ENCODE measurements at places on chromosomes 13 and 19. TPM values are rescaled to one million over a fixed set of nuclear protein-coding genes. Genes with fewer than 3 reads are reported as not detected.

The CD79A gene
- 0.61 TPM for total RNA-seq

The CGB5 gene
- total RNA-seq, result not detected

The MADCAM1 gene
- 1.7 TPM for total RNA-seq

The CEACAM20 gene
- total RNA-seq, result not detected

The ZNF490 gene
- 4.6 TPM for total RNA-seq

The LPAR6 gene
- 36.6 TPM for total RNA-seq

The COX7A1 gene
- total RNA-seq, result 273 TPM

The ZNF416 gene
- 4.5 TPM for total RNA-seq

The PLEKHF1 gene
- total RNA-seq, result 9.1 TPM

The ATP8B3 gene
- total RNA-seq, result 0.80 TPM

The PNMA8B gene
- total RNA-seq, result 2.5 TPM

The ICAM4 gene
- total RNA-seq, result 2.3 TPM

The CABP5 gene
- not detected for total RNA-seq

The LYPD5 gene
- 2.0 TPM for total RNA-seq

GRCh38 chr19:14091813-14092462 lies 1.4 kb upstream of the SAMD1 start:
- DNase-seq, result no peak

DNA sequence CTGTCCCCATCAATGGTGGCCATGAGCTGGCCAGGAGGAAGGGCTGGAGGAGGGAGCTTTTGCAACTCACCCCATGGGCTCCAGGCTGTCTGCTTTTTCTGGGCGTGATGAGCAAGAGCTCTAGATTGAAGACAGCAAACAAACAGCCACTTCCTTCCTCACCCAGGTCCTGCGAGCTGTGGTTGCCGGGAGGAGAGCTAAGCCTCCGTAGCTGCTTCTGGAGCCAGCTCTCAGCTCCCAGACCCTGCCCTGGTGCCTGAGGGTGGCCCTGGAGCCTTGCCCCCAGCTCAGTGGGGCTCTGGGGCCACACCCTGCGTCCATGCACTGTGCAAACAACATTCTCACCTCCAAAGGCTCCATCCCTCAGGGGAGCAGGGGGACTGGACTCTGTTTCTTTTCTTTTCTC lies 6.2 kb downstream of the MYO1F start:
- no peak for DNase-seq

- no peak for DNase-seq
Observed at GRCh38 chr13:50161052-50161451, 145.8 kb downstream of the KCNRG start.

GRCh38 chr19:6861683-6862286 lies 25.6 kb upstream of the ADGRE1 start:
- DNase-seq, result no peak

DNA sequence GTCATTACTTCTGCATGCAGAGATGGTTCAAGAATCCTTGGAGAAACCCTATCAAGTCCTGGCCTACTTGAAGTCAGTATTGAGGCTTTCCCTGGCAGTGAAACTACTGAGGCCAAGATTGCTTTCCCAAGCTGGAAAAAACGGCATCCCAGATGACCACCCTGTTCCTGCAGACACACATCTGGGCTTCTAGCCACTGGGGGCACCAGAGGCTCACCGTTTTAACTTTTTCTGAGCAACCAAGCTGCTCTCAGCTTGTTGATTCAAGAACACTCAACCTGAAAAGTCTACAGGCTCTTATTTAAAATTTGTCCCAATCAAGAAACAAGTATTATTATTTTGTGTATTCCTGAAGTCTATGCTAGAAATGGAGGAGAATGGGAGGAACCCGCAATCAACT lies 66.6 kb downstream of the SPRYD7 start:
- no peak for DNase-seq

- DNase-seq, result no peak
Observed at GRCh38 chr19:32041681-32042292, 303.6 kb upstream of the ZNF507 start.

GRCh38 chr13:97911311-97912138 lies 42.0 kb upstream of the IPO5 start:
- DNase-seq, result no peak

GRCh38 chr19:33214596-33214995 lies 11.1 kb downstream of the SLC7A10 start:
- DNase-seq, result no peak

- DNase-seq, result no peak
Observed at GRCh38 chr13:29453617-29454011, 141.9 kb downstream of the SLC7A1 start.

DNA sequence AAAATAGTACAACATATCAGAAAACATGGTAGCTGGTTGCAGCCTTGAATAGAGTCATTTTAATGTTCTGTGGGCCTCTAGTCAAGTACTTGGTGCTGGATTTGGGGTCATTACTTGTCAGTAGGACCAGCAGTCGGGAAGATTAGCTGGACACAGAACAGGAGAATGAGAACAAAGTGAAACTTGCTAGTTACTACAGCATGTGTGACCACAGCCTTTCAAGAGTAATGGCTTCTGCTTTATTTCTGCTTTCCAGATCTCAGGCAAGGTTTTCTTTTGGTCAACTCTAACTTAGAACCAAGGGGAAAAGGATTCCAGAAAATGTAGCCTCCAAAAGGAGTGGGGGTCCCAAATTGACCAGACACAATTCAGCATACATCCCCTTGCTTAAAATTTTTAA lies 17.1 kb upstream of the VWA8 start:
- no peak for DNase-seq

DNA sequence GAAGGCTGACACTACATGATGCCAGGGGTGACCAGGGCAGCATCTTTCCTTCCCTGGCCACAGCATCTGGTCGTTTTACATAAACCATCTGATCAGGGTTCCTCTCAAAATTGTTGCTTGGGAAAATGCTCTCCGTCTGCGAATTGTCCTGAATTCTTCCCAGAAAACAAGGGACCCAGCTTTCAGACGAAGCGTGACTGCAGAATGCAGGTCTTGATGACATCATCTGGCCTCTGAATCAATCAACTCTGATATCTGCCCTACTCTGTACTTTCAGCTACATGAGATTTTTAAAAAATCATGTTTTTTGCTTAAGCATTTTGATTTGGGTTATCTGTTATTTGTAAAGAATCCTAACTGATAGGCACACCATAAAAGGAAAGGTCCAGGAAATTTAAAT lies 246.6 kb upstream of the IRS2 start:
- DNase-seq, result no peak

- DNase-seq, result no peak
Observed at GRCh38 chr13:95182570-95183265, 118.5 kb downstream of the ABCC4 start.

DNA sequence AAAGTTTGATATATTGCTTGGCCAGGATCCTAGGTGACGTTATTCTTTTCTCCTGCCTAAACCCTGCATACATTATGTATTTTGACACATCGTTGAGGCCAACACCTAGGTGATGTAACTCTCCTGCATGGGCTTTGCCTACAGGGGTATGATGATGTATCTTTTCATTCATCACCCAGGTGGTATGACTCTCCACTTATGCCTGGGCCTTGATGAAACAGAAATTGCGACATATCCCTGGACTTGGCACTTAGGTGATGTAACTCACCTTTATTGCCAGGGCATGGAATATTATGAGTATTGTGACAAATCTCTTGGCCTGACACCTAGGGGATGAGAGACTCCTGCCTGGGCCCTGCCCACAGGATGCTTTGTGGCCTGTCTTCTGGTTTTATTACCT lies 18.5 kb upstream of the ZNF681 start:
- DNase-seq, result no peak

GRCh38 chr13:32895296-32895695 lies 120.9 kb upstream of the KL start:
- no peak for DNase-seq

- no peak for DNase-seq
Observed at GRCh38 chr19:40055832-40056504, at the start of gene ZNF780B. Gene ZNF780B, minus strand, starts transcription at chr19:40056231. Its CDS starts 5,899 bp downstream, at chr19:40050332.

DNA sequence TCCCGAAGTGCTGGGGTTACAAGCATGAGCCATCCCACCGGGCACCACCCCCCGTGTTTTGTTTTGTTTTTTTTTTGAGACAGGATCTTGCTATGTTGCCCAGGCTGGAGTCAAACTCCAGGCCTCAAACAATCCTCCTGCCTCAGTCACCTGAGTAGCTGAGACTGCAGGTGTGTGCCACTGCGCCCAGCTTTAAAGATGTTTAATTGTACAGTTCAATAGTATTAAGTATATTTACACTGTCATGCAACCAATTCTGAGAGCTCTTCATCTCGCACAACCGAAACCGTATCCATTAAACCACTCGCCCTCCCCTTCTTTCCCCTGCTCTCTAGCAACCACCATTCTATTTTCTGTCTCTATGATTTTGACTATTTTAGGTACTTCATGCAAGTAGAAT lies 15.6 kb downstream of the NUCB1 start:
- DNase-seq, result no peak

DNA sequence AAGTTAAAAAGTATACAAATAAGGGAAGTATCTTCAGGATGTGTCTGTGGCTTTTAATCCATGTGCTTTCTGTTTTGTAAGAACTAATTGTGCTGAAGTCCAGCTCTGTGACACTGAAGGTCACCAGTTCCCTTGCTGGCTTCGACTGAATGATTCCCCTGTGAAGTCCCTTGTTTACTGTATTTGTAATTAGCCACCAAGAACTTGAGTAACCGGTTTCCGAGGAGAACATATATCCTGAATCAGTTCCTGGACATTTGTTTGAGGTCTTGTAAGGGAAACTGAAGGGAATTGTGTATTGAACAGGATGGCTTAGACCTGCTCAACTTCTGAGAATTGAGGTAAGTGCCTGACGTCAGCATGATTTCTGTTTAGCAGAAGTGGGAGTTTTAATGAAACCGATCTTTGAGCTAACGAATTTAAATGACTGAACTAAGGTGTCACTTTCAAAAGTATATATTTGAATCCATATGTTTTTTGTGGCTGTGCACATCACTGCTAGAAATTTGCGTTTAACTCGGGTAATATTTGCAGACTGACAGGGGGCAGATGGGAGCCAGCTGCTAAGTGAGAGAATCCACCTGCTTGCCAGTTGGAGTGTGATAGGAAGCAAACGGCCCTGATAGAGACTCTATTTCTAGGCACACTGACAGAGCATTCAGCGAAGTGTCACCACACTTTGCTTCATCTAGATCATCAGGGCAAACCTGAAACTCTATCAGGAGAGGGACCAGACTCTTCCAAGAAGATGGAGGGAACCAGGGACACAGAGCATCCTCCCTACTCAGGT lies 530.0 kb downstream of the RFC3 start:
- no peak for DNase-seq

DNA sequence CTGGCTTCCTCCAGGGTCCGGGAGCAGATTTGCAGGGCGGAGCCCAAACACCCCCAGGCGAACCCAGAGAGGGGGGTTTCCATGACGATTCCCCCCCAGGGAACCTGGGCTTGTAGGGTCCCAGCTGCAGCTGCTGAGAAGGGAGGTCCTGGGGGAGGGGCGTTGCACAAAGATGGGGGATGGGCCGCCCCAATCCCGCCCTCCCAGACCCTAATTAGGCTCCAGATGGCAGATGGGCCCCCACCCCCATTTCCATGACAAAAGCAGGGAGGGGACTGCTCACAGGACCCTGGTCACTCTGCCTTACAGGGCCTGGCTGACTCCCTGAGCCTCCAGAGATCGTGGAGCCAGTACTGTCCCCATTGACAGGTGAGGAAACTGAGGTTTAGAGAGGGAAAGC lies 15.2 kb downstream of the ELAVL3 start:
- DNase-seq, result no peak

DNA sequence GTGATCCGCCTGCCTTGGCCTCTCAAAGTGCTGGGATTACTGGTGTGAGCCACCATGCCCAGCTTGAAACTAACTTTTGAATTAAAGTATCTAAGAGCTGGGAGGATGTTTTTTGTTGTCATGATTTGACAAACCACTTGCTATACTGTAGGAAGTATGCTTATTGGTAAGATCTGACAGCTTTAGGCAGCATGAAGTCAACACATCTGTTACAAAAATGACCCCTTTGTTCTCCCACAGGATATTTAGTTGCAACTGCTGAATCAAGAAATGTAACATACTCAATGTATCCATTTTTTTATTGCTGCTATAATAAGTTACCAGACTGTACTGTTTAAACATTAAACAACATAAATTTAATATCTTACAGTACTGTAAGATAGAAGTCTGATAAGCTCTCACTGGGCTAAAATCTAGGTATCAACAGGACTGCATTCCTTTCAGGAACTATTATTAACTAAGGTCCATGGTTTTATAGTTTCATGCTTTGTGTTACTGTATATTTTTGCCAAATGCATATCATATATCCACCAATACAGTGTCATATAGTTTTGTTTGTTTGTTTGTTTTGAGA lies 22.8 kb upstream of the LRP3 start:
- DNase-seq, result no peak

DNA sequence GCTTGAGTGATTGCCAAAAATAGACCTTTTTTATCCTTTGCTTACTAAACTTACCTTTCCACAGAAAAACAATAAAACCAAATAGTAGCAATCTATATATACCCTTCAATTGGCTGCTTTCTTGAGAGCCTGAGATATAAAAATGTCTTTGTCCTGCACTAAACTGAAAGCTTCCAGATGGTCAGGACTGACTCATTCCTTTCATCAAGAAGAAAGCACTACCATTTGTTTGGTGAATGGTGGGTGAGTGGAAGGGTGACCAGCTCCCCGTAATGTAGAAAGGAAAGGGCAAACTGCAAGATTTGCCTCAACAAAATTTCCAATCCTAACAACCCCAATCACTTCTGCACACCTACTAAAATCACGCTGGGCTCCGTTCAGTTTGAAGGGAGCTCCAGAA lies 67.8 kb downstream of the SACS start:
- DNase-seq, result no peak

GRCh38 chr19:2495651-2496316 lies 19.9 kb downstream of the GADD45B start:
- no peak for DNase-seq

GRCh38 chr19:20662421-20663105 lies 1.2 kb upstream of the ZNF626 start:
- DNase-seq, result no peak

DNA sequence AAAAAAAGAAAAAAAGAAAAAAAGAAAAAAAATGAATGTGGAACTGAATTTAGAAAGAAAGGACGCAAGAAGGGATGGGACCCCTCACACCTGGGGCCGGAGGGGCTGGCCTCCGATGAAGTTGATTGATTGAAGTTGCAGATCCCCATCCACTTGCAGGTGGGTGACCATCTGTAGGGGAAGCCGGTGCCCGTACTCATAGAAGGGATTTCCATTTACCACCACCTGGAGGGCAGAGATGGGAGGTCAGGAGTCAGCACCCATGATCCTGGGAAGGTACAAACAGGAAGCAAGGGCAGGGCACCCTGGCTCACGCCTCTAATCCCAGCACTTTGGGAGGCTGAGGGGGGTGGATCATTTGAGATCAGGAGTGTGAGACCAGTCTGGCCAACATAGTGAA lies 6.4 kb downstream of the LGALS4 start:
- no peak for DNase-seq

DNA sequence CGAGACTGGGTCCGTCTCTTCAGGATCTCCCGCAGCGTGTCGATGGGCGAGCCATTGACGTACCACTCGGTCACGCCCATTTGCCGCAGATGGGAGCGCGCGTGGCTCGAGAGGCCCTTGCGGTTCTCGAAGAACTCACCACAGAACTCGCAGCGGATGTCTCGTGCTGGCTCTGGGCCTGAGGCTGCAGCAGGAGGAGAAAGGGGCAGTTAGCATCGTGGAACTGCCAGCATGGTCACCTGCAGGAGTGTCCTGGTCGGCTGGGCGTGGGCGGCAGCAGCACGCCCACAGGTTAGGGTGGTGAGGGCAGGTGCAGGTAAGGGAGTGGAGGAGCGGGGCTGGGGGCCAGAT lies 8.5 kb upstream of the AKAP8L start:
- no peak for DNase-seq

- no peak for DNase-seq
Observed at GRCh38 chr19:4647676-4648644, 8.6 kb downstream of the TNFAIP8L1 start.

GRCh38 chr19:47419030-47419783 lies at the start of gene MEIS3:
Gene MEIS3, minus strand, starts transcription at chr19:47419527. Its CDS starts 446 bp downstream, at chr19:47419081.
- DNase-seq, result no peak
